ENCODE measurements at places on chromosomes 7 and 10.

- no peak for DNase-seq
Observed at GRCh38 chr10:53846809-53847208, 954.2 kb downstream of the PCDH15 start.

- no peak for DNase-seq
Observed at GRCh38 chr7:150685219-150686029, at the start of gene GIMAP2. TSS of gene GIMAP2 (plus strand) at chr7:150685706. CDS start at chr7:150687060, 1,354 bp downstream.

- DNase-seq: no peak
Observed at GRCh38 chr10:60171436-60172013, 218.2 kb downstream of the ANK3 start.

DNA sequence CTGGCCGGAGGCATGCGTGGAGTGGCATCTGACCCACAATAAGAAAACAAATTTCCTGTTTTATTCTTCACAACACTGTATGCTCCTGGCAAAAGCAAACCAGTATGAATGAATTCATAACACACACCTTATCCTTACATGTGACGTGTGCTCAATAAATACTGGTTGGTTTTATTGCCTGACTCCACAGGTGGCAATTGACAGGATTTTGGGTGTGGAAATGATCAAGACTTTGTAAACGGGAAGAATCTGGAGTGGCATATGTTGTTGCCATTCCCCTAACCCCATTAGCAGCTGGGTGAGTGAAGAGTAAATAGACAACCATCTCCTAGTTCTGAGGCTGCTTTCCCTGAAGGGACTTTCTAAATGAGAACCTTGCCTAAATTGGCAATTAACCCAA lies 215.5 kb upstream of the AOAH start:
- no peak for DNase-seq

- DNase-seq: no peak
Observed at GRCh38 chr7:155860840-155861479, 48.7 kb upstream of the SHH start.

- DNase-seq: no peak
Observed at GRCh38 chr10:129963641-129964501, at the start of gene EBF3. TSS of gene EBF3 (minus strand) at chr10:129964274. CDS start at chr10:129963768, 506 bp downstream.

GRCh38 chr7:153406486-153406872 lies 645.7 kb upstream of the DPP6 start:
- DNase-seq: no peak

DNA sequence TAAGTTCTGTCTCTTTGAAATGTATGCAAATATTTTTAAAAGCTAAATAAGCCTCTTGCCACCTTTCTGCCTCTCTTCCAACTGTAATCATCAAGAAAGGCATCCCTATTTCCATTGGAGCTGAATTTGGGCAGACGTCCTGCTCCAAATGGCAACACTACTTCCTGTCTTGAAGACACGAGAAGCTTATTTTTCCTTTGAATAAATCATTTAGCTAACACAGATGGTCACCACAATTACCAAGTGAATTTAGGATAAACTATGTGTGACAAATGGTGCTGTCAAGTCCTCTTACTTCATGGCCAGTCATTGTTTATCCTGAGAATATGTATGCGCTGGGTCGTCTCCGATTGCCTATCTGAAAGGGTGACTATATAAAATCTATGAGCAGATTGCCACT lies 268.0 kb downstream of the ANKRD7 start:
- DNase-seq: no peak

GRCh38 chr10:113991091-113991860 lies 52.4 kb upstream of the ADRB1 start:
- DNase-seq: no peak

GRCh38 chr10:132654708-132655661 lies 117.4 kb downstream of the INPP5A start:
- DNase-seq: peak; percentile 19

DNA sequence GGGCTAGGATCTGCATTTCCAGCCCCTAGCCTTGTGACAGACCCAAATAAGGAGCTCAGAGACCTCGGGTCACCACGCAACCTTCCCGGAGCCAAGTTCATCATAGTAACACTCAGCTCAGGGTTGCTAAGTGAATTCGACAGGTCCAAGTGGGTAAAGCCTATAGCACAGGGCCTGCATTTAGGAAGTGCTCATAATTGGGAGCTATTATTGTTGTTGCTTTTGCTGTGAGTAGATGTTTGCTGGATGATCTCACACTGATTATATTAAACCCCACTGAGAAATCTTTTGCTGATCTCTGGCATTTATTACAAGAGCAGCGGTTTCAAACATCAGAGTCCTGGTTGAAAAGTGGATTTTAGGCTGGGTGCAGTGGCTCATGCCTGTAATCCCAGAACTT lies 20.3 kb upstream of the SAR1A start:
- DNase-seq: no peak

GRCh38 chr7:45193828-45194227 lies 36.2 kb downstream of the RAMP3 start:
- DNase-seq: no peak

GRCh38 chr10:1706256-1706655 lies 31.1 kb downstream of the ADARB2 start:
- no peak for DNase-seq

DNA sequence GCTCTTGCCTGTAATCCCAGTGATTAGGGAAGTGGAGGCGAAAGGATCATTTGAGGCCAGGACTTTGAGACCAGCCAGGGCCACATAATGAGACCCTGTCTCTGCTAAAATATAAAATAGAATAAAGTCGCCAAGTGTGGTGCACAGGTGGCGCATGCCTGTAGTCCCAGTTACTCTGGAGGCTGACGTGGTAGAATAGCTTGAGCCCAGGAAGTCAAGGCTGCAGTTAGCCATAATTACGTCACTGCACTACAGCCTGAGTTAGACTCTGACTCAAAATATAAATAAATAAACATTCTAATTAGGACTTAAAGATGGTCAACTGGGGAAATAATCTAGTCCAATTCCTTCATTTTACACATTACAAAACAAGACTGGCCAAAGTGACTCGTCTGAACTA lies 768 bp downstream of the CHCHD2 start:
- DNase-seq: no peak

- no peak for DNase-seq
Observed at GRCh38 chr10:77121829-77122228, 515.8 kb downstream of the KCNMA1 start.

GRCh38 chr7:142188846-142189245 lies 69.0 kb downstream of the PRSS58 start:
- DNase-seq: no peak

DNA sequence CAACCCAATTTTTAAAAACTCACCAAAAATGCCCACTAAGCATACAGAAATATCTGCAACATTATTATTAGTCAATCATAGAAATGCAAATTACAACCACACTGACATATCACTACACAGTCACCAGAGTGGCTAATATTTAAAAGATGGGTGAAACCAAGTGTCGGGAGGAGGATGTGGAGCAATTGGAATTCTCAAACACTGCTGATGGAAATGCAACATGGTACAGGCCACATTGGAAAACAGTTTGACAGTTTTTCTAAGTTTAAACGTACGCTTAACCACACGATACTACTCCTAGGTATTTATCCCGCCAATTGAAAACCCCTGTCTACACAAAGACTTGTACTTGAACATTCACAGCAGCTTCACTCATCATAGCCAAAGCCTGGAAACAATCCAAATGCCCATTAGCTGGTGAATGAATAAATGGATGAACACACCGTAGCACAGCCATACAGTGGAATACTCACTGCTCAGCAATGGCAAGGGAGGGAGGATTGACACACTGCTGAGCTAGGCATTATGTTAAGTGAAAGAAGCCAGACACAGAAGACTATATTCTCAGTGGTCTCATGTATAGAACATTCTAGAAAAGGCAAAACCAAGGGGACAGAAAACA lies 16.3 kb downstream of the GCK start:
- no peak for DNase-seq

GRCh38 chr10:24469993-24470392 lies 253.7 kb downstream of the ARHGAP21 start:
- DNase-seq: no peak

DNA sequence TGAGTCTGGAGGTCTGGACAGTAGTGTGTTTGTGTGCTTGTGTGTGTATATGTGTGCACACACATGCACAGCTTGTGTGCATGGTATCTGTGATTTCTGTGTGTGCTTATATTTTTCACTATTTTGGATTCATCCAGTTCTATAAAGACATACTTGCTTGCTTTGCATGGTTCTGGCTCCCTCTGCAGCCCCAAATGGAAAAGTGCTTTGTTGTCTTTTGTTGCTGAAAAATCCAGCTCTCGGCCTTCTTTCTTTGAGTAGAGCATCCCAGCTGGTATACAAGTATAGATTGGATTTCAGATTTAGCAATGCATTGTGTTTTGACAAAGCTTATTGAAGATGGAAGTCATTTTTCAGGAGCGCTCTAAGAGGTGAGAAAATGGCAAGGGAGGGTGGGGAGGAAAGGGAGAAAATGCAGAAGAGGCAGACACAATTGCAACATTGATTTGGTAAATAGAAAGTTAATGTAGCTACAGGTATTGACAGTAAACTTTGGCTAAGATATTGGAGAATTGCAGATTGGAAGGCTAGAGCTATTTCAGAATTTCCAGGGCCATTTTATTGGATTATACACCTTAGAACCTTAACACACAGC lies 333.9 kb downstream of the AUTS2 start:
- DNase-seq: no peak

- no peak for DNase-seq
Observed at GRCh38 chr7:150858236-150859197, 6.2 kb downstream of the AOC1 start.

GRCh38 chr7:23658831-23659427 lies 21.1 kb upstream of the FAM221A start:
- no peak for DNase-seq

DNA sequence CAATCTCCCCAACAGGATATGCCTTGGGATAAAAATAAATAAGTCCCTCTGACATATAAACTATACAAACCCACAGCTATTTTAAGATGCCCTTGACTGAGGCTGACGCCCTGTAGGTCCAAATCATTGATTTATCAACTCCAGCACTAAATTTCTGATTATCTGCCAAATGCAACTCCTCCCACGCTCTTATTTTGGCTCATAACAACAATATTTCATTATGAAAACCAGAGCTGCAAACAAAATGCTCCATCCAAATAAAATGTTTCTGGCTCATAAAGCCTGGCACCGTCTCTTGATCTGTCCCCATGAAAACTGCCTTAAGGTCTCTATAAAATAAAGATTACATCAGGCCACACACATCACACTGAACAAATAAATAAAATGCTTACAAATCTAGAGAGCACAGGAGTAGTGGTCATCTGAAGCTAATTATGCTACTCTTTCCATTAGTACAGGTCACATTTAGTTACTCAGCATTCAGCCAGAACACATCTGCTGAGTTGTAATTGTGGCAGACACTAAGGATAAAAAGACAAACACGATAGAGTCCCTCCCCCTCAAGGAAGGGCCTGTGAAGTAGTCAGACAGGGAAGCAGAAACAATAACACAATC lies 28.8 kb downstream of the CACUL1 start:
- no peak for DNase-seq

- no peak for DNase-seq
Observed at GRCh38 chr10:104328646-104328895, 9.7 kb downstream of the ITPRIP start.

DNA sequence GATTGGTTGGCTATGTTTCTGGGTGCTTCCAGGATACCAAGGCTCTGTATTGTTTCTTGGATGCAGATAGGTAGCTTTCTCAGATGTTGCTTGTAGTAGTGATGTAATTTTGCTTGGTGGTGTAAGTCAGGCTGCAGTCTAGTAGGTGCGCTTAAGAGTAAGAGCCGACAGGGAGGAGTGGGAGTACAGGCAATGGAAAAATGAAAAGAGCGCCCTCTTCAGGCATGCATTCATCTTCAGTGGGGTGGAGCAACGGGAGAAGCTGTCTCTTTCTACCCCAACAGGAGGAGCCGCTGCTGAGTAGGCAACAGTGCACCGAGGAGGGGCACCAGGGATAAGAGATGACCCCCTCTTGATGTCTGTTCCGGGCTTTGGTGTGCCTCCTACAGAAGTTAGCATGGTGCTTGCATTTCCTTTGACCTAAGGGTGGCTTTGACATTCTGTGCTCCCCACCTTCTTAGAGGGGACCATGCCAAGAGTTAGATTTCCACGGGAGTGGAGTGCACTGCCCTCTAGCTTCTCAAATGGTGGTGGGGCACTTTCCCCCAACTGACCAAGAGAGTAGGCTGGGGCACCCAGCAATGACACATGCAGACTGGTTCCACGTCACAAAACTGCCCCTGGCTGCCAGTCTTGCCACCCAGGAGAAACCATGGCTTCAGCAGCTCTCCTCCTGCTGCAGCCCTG lies 56.1 kb downstream of the ZNF783 start:
- DNase-seq: no peak

GRCh38 chr10:105756386-105756785 lies 1115.3 kb downstream of the SORCS3 start:
- DNase-seq: no peak

DNA sequence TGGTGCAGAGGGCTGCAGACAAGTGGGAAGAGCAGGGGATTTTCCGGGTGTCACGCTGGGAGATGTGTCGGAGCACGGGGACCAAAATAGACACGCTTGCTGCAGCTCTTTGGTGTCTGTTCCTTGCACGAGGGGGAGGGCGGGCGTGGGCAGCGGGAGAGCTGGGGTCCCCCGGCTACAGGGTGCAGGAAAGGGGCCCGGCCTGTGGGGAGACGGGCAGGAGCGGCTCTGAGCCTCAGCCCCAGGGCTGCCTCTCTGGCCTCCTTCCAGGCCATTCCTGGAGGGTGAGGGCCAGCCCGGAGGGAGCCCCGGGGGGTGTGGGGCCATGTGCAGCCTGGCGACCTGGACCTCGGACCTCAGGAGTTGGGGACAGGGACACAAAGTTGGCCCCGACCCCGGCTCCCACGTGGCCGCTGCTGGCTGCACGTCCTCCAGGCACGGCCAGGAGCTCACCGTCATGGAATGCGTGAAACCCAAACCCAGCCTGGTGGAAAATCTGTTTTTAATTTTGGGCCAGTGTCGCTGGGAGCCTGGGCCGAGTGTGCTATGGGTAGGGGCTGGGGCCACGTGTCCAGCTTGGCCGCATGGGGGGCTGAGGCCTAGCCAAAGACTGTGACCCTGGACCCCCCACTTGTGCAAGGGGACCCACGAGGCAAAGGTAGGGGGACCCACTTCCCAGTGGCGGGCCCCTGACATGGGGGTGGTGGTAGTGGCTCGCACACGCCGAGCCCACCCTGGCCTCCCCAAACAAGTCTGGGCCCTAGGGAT lies 6.6 kb downstream of the TTYH3 start:
- DNase-seq: no peak

- DNase-seq: no peak
Observed at GRCh38 chr10:8301831-8302230, 247.3 kb downstream of the GATA3 start.

- DNase-seq: no peak
Observed at GRCh38 chr10:29057822-29058331, 231.0 kb upstream of the LYZL1 start.

GRCh38 chr10:133544506-133544905 lies 17.3 kb downstream of the CYP2E1 start:
- no peak for DNase-seq

- no peak for DNase-seq
Observed at GRCh38 chr7:35037211-35037525, at the start of gene DPY19L1. TSS of gene DPY19L1 (minus strand) at chr7:35037485. CDS start at chr7:35037394, 91 bp downstream.

DNA sequence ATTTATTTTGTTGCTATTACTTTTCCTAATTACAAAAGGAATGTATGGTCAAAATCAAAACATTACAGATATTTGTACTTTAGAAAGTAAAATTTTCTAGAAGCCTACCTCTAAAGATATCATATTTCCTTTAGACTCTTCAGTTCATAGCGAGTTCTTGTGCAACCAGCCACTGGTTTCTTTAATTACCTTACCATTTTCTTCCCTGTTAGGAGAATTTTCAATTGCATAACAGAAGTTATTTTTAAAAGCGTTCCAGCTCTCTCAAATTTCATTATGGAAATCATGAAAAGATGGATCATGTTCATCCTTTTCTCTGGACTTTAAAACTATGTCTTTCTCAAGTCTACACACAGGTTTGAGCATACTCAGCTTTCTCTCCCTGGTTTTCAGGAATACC lies 5.0 kb upstream of the TRUB1 start:
- no peak for DNase-seq

All from stimulated activated CD8-positive, alpha-beta memory T cell treated with anti-CD3 and anti-CD28 coated beads, Interleukin-12 subunit alpha, Interleukin-12 subunit beta, amount 100 ng/mL, for 1 hour (primary cell).